Colonic mucosa (tissue), 4 donors: ENCODE measurements at places on chromosomes 5 and 9.

- no peak for DNase-seq
Measured at GRCh38 chr9:77585335-77585786, 62.8 kb downstream of the GNA14 start.

GRCh38 chr5:154483654-154484392 is 5.8 kb upstream of the HAND1 start:
- no peak for DNase-seq

DNA sequence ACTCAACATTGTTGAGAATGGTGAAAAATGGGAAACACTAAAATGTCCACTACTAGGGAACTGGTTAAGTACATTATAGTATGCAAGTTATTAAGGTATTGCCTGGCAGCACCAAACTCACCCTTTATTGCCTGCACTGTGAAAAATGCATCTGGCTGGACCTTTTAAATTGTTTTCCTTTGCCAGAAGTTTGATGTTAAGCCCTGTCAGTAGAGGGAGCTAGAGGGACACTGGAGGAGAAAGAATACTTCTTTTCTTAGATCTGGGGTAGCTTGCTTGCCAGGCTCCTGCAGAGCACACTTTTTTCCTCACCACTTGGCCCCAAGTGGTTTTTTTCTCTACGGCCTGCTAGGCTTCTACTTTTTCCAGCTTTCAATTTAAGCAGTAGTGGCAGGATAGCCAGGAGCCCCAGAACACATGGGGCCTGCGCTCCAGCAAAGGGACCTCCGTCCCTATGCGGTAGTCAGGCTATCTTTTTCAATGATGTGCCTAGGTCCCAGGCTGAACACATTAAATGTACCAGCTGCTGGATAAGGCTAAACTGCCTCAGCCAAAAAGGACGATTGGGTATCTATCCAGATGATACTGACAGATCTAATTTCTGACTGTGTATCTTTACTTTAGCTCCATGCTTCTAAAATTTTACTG is 8.0 kb upstream of the HABP4 start:
- peak; percentile 49 for DNase-seq

DNA sequence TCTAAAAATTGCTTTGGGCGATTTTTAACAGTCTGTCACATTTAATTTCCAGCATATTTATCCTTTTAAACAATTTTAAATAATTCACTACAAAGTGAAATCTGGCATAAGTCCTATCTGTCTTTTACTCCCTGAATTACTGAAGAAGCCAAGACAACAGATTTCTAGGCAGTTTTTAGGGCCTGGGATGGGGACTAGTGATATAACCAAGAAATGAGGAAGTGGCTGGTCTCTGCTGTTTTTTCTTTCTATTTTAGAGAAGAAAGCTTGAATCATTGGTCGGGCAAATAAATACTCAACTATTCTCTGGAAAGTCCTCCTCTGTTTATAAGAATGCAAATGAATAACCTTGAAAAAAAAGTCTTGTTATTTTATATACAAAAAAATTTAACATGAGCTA is 79.7 kb upstream of the SSBP2 start:
- DNase-seq = no peak

GRCh38 chr5:43348207-43348606 is 35.0 kb upstream of the HMGCS1 start:
- no peak for DNase-seq

DNA sequence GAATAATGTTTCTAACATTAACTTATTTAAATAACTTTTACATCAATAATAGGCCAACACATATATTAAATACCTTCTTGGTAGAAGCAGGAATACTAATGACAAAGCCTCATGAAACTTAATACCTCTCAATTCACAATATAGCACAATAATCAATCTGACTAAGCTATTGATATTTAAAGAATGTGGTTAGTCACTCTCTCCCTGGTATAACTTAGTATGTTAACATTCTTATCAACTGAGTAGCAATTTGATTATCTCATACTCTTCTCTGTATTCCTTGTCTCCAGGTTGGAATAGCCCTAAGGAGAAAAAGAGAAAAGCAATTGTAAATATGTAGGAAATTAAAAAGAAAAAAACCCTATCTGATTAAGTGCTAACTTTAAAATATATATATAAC is 4.9 kb upstream of the PGGT1B start:
- DNase-seq = no peak

DNA sequence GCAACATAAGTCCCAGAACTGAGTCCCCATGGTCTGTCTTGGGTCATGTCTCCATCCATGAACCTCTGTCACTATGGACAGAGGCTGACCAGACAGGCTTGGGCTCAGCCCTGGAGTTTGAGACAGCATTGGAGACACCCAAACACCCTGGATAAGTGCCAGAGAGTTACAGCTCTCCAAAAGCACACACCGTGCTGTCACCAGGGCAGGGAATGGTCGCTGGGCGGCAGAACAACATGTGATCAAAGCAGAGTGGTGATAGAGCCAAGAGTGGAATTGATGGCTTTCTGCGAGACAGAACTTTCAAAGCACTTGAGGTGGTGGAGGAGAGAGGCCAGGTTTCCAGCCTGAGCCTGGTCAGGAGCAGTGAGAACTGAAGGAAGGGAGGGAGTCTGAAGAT is 50.1 kb downstream of the DRD1 start:
- DNase-seq = no peak
